ENCODE measurements at places on chromosomes 5 and 9.

GRCh38 chr5:80782626-80783025 is 127.8 kb upstream of the DHFR start:
- no peak for DNase-seq

DNA sequence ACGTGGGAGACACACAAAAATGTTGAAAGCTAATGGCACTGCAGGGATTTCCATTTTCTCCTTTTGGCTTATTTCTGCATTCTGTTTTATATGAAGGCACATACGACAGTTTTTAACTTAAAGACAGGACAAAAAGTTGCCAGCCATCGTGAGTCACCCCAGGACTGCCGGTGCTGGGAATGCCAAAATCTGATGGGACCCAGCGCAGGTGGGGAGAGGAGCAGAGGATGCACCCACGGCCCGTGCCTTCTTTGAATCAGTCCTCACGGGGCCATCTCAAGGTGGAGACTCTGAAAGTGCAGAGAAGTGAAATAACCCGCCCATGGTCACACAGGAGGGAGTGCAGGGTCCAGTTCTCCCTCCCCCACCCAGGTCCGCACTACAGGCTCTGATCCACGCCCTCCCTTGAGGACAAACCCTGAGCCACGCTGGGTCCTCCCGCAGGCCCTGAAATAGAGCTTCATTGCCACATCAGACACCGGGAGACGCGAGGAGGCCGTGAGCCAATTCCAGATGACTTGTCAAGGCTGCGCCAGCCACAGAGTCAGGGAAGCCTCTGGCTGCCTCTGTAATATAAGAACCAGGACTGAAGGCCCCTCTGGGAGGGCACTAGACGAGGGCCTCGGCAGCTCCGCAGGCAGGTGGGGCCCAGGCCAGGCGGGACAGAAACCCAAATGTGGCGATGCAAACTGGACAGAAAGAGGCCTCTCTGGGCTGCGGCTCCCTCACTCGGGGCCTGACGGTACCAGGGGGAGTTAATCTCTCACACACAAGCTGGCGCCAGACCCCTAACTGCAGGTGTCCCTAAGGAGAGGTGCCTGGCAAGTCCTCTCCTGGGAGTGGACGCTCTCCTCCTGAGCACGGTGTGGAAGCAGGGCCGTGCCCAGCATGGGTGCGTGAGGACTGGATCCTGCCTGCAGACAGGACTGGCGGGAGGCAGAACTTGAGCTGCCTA is 22.9 kb downstream of the ADAMTS2 start:
- DNase-seq: no peak

GRCh38 chr5:178232124-178232919 is at the start of gene PHYKPL:
Gene PHYKPL (minus strand): TSS chr5:178232802. CDS start chr5:178232550, 252 bp downstream.
- DNase-seq: peak; percentile 72

DNA sequence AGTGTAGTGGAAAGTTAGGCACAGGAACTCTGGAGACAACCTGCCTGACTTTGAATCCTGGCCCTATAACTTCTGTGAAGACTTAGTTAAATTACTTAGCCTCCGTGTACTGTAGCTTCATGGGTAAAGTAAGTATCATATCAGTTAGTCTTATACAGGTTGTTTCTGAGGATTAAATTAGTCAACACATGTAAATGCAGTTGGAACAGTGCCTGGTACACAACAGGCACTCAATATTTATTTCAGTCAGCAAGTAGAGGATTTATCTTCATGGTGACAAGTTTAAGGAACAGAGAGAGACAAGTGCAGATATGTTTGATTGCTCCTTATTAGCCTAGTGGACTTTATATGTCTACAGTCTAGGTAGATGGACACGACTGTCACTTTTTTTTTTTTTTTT is 2.7 kb downstream of the TSLP start:
- DNase-seq: no peak

DNA sequence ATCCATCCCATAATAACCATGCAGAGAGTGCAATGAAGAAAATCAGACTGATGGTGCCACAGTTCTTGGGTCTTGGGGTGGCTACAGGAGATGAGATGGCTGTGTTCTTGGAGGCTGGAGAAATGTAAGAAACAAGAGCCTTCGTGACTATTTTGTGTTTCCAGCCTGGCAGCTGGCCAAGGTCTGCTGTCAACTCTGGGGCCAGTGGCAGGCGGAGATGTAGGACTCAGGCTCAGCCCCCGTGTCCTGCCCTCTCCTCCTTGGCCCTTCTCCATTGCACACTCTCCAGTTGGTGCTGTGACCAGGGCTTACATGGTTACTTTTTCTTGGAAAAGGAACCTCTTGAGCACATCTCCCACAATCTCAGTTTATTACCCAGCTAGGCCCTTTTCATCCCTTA is 235.4 kb downstream of the DMRT2 start:
- no peak for DNase-seq

DNA sequence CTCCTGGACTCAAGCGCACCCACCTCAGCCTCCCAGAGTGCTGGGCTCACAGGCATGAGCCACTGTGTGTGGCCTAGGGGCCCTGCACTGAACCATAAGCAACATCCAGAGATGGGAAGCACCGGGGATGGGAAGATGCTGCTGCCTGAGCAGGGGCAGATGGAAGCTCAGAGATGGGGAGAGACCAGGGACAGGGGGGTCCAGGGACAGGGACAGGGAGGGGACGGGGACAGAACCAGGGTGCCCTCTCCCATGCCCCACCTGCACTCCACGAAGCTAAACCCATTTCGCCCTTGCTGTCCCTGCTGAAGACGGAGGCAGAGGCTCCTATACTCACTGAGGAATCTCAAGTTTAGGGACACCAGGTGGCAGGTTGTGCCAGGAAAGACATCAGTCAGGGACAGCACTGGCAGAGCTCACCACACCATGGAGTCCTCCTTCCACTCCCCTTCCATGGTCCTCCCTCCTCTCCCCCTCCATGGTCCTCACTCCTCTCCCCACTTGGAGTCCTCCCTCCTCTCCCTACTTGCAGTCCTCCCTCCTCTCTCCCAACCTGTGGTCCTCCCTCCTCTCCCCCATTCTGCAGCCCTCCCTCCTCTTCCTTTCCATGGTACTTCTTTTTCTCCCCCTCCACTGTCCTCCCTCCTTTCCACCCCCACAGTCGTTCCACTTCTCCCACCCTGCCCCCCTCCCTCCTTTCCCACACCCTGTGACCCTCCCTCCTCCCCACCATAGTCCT is 45.5 kb upstream of the LRRC14B start:
- DNase-seq: no peak

DNA sequence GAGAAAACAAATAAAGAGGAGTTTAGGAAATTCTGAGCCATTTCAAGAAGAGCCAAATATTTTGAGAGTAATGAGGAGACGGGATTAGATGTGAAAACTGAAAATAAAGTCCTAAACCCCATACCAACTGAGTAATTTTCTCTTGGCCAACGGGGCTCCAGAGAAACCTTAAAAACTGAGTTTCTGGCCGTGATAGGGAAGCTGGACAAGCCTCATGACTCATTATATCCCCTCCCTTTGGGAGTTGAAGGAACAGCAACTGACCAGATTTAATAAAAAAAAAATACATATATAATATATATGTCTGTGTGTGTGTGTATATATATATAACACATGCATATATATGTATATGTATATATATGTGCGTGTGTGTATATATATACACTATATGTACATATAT is 119.6 kb downstream of the PRDM9 start:
- DNase-seq: no peak

DNA sequence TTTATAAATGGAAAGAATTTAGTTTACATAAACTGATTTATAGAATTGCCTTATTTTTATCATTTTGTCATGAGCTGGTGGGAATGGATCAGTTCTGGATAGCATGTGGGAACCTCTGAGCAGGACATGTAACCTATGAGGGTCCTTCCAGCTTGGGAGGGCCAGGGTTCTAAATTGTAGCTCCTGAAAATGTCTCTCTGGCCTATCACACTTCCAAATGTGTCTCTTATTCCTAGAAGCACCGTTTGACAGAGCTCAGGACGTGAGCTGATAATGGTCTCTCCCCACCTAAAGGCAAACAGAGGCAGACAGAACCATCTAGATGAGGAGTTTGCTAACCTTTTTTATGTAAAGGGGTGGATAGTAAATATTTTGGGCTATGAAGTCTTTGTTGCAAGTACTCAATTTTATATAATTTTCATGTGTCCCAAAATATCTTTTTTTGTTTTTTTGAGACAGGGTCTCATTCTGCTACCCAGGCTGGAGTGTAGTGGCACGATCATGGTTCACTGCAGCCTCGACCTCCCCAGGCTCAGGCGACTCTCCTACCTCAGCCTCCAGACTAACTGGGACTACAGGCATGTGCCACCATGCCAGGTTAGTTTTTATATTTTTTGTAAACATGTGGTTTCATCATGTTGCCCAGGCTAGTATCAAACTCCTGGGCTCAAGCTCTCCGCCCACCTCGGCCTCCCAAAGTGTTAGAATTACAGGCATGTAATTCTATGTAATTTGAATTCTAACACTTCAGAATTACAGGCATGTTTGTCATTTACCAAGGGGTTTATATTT is 4.0 kb downstream of the TRAF1 start:
- no peak for DNase-seq

DNA sequence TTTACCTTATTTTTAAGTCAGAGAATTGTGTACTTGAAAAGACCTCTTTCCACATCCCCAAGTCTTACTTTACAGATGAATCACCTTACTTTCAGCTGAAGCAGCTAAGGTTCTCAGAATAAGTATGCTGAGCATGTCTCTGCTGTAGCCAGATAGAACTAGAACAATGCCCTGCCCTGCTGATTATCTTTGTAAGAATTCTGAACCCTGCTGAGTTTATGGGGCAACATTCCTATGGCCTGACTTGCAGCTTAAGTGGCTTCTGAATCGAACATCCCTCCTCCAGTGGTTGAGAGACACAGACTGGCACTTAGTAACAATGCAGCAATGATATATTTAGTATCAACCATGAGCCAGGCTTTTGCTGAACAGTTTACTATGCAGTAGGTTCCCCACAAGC is 592.0 kb upstream of the WWC1 start:
- peak; percentile 97 for DNase-seq

All from LoVo (cell line).